ENCODE measurements at places on chromosomes 16 and 17.

- DNase-seq, result no peak
These were observed 929.6 kb upstream of the CDH8 start for GRCh38 chr16:62965831-62966230.

DNA sequence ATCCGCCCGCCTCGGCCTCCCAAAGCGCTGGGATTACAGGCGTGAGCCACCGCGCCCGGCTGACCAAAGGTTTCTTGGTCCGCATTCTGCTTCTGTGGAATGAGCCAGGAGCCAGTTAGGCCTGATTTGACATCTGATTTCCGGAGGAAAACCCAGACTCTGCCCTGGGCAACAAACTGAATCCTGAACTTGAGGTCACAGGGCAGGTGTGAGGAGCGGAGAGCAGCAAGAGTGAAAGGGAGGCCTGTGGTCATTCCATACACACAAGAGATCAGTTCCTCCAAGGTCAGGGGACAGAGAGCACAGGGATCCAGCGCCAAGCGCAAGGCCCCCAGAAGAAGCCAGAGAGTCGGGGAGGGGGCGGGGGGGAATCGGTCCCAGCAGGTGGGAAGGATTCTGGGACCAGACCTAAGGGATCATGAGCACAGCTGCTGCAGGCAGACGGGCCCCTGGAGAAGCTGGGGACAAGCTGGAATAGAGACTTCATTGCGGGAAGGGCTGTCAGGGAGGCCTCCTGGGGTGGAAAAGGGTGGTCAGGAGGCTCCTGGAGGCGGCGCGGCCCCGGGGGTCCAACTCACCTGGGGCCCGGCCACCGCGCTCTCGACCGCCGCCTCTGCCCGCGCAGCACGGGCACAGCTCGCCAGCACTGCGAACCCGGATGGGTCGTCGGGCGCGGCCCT is 436 bp downstream of the SHPK start:
- no peak for DNase-seq

DNA sequence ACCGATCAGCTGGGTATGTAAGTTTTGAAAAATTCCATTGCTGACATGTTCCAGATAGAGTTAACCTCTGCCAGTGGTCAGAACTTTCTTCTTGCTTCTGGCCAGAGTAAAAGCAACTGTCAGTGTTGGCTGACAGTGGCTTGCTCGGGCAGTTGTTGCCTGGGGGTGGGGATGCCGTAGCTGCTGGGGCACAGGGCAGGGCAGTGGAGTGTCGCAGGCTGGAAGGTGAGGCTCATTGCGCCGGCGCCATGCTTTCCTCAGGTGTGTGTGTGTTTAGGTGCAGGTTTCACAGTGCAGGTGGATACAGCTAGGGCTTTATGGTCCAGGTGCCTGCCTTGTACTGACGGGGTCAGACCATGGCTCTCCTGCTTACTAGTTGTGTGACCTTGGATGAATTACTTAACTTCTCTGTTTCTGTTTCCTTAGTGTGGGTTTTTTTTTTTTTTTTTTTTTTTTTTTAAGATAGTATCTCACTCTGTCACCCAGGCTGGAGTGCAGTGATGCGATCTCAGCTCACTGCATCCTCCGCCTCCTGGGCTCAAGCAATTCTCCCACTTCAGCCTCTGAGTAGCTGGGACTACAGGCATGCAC is 156.4 kb downstream of the SNX29 start:
- DNase-seq, result no peak

DNA sequence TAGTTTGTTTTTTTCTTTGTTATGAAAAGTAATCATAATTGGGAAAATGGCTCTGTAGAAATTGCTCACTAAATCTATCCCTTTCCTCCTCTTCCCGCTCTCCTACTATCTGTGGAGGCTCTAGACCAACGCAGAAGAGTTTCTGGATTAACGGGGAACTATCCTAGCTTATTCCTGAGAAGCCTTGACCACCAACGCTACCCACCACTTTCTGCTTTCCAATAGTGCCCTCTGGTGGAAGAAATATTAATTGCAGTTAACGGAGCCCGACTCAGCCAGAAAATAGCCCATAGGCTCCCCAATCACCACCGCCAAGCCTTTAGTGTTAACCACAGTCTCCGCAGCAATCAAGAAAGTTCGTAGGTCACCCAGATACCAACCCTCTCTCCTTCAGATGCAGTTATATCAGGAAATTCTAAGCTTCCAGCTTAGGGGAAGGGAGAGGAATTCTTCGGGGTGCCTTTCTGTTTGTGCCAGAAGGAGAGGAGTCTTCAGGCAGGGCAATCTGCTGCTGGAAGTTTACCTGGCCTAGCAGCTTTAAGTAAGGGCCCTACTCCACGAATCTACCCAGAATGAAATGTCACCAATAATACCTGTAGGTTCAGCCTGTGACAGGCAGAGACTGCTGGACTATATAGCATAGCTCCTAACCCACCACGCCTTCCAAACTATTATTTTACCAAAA is 23.0 kb upstream of the NSRP1 start:
- DNase-seq, result no peak

- DNase-seq, result no peak
These were observed 39.8 kb upstream of the MYLK3 start for GRCh38 chr16:46787909-46788308.

GRCh38 chr16:67489401-67490083 is 6.2 kb upstream of the AGRP start:
- DNase-seq, result no peak

GRCh38 chr17:28812748-28813377 is 29.7 kb downstream of the FAM222B start:
- DNase-seq, result no peak

- no peak for DNase-seq
These were observed 7.4 kb downstream of the ZACN start for GRCh38 chr17:76086384-76086783.

DNA sequence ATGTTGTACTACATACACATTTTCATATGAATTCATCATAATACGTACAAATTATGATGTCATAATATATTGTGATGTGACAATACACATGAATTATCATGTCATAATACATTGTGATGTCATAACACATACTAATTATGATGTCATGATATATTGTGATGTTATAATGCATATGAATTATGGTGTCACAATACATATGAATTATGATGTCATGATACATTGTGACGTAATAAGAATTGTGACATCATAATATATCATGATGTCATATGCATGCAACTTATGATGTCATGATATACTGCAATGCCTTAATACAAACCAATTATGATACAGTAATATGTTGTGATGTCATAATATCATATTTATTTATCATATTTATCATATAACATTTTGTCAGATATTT is 2074.3 kb downstream of the TP53TG3F start:
- DNase-seq, result no peak

DNA sequence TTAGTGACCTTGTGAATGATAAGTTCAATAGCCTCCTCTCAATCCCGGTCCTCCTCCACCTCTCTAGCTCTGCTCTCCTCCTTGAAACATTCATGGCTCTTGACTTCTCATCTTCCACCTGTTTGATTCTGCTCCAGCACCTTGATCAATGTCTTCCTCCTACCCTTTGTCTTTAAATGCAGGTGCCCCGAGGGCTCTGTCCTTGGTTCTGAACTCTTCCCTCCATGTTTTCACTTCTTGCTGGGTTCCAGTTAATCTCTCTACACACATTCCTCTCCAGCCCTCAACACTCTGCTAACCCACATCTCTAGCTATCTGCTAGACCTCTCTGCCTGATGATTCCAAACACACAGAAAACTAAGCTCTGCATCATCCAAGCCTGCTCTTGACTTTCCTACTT is 13.4 kb downstream of the CD300E start:
- no peak for DNase-seq

- no peak for DNase-seq
These were observed 214.2 kb downstream of the MAF start for GRCh38 chr16:79386299-79386698.

Measured in stimulated activated CD8-positive, alpha-beta memory T cell treated with anti-CD3 and anti-CD28 coated beads, Interleukin-7, amount 100 ng/mL, for 4 hours (primary cell).